DMS 273 treated with DMSO at 0.1 percent for 48 hours (cell line): ENCODE measurements at places on chromosomes 16 and 17.

DNA sequence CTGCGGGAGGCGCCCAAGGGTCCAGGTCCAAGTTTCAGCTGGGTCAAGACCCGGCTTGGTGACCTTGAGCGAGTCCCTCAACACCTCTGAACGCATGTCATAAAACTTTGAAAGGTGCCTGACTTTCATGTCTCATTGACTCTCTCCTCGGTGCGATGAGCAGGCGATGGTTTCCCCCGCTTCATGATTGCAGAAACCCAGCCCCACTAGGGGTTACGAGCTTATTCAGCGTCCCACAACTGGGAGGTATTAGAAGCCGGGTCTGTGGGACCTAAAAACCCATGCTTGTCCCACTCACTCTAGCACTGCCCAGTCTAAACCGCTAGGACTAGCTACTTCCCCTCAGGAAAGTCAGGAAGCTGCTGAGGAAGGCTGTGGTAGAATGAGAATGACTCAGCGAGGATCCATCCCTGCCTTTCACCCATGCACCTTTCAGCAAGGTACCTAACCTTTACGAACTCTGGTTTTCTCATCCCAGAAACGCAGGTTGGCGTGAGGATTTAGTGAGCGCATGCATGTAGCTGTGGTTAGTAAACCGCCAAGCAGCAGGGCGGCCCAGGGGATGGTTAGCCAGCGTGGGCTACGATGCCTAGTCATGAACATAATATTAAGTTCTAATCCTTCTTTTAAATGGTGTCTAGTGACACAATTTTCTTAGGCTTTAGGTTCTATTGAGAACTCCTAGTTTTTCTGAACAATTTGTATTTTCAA, 26.2 kb upstream of the RFFL start:
- DNase-seq: no peak

DNA sequence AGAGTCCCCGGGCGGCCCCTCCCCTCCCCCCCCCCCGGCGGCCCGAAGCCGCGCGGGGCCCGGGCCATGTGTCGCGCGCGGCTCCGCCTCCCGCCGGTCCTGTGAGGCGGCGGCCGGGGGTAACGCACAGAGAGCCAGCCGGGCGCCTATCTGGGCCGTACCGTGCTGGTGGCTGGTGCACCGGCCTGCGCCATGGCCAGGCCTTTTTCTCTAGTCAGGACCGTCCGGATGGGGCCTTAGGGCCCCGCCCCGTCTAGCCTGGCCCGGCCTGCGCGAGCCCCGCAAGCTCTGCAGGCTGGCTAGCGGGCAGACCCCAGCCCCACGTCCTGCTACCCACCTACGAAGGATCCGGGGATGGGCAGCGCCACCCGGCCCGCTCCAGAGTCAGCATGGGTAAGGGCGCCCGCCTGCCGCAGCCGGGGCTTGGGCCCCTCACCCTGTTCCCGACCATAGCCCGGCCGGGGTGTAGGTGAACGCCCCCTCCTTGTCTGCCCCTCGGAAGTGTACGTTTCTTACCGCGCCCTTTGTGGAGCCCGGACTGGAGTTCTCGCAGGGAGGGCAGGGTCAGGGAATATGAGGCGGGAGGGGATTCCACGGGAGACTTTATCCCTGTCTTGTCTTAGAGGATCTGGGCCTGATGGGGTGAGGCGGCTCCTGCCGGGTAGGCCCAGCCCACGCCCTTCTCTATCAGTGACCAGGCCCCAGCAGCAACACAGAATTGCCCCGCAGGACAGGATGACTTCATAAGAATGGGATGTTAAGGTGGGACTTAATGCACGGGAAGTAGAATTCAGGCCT, at the start of gene CENPT:
Gene CENPT (minus strand): TSS at position 630 of the 798 bp plus-strand sequence. CDS start 13,834 bp downstream, outside the sequence.
- DNase-seq: no peak

GRCh38 chr16:81931927-81932326, 79.3 kb downstream of the SDR42E1 start:
- DNase-seq: no peak

- no peak for DNase-seq
These were observed 844 bp downstream of the TBKBP1 start for GRCh38 chr17:47694581-47695428.

DNA sequence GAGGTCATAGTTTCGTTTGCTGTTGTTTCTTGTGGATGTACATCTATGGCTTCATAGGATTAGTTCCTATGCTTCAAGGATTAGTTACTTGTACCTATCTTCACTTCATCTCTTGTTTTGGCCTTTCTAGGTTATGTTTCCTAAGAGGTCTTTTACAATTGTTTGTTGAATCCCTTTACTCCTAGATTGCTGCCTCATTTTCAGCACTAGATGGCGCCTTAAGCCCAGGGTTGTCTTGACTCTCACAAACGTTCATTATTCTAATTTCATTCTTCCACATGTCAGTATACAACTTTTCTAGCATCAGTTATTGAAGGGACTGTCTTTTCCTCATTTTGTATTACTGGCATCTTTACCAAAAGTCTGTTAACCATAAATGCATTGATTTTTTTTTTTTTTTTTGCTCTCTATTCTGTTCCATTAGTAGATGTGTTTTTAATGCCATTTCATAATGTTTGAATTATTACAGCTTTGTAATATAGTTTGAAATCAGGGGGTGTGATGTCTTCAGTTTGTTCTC, 45.0 kb upstream of the NACA2 start:
- peak; percentile 10 for DNase-seq

GRCh38 chr16:11561454-11561805, 25.3 kb downstream of the LITAF start:
- no peak for DNase-seq
